ENCODE measurements at places on chromosomes 12 and 14.
A peak's percentile ranks its signal among the peaks of the same experiment; 100 is the strongest.

- DNase-seq, result no peak
Measured at GRCh38 chr12:107736914-107737313, 24.0 kb downstream of the PRDM4 start.

DNA sequence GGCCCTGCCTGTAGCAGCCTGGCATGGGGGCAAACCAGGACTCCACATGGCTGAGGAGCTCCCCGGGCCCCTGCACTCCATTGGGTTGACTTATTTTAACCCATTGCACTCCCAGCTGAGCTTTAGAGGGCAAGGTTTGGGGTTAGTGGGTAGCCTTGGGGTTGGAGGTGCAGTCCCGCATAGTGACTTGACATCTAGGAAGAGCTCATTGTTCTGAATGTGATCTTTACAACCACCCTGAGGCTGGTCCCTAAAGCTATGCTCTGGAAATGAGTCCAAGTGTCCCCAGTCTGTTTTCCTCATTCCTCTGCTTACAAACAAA is 36.4 kb downstream of the NFKBIA start:
- DNase-seq, result no peak

DNA sequence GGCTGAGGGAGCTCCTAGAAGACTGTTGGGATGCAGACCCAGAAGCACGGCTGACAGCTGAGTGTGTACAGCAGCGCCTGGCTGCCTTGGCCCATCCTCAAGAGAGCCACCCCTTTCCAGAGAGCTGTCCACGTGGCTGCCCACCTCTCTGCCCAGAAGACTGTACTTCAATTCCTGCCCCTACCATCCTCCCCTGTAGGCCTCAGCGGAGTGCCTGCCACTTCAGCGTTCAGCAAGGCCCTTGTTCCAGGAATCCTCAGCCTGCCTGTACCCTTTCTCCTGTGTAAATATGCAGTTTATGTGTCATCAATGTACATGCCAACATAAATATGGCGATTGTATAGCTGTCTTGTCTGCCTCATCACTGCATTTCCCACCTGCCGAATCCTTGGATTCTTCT is 7.5 kb downstream of the AMHR2 start:
- DNase-seq, result no peak

DNA sequence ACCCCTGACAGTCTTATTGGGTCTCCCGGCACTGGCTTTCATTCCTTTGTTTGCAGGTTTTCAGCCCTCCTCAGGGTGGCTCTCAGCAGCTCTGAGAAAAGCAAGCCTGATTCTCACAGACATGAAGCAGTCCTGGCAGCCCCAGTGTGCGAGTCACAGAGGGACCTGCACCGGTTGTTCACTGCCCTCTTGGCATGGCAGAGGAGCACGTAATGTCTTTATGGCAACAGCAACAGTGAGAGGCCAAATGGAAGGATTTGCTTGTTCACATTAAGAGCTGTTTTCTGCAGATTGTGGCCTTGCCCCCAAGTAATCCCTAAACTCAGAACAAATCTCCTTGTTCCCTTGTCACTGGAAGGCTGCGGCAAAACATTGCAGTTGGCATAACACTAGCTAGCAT is 3.4 kb downstream of the KCNA5 start:
- DNase-seq, result no peak

- no peak for DNase-seq
Measured at GRCh38 chr14:86217523-86217922, 687.6 kb downstream of the FLRT2 start.

GRCh38 chr14:76386944-76387782 is 11.2 kb downstream of the ESRRB start:
- DNase-seq, result peak; percentile 65

- DNase-seq, result peak; percentile 84
Measured at GRCh38 chr14:103108749-103109207, 14.3 kb downstream of the EXOC3L4 start.

- no peak for DNase-seq
Measured at GRCh38 chr14:83702619-83703018, 1827.3 kb upstream of the FLRT2 start.

DNA sequence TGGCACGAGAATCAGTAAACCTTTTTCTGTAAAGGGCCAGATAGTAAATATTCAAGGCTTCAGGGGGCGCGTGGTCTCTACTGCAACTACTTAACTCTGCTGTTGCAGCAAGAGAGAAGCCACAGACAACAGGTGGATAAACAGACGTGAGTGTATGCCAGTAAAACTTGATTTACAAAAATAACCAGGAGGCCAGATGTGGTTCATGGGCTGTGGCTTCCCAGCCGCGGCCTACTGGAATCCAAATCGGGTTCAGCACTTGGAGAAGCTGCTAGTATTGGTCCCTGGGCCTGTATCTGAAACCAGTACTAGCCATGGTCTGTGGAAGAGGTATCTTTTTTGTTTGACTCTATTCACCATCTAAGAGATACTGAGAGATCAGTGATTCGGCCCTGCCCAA is 13.3 kb downstream of the PPP2R5C start:
- no peak for DNase-seq

DNA sequence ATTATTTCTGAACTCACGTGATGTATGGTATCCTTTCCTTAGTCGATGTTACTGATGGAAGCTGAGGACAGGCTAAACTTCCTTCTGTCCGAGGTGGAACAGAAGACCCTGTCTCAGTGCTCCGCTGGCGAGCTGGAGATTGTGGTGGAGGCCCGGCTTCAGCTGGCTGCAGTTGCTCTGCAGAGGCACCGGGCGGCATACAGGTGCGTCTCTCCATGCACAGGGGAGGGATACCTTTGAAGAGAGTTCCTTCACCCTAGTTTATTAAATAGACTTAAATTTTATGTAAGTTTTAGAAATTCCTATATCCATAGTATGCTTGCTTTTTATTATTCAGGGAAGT is 186.7 kb upstream of the NEDD1 start:
- no peak for DNase-seq

- no peak for DNase-seq
Measured at GRCh38 chr14:102232348-102232625, 72.7 kb downstream of the MOK start.

DNA sequence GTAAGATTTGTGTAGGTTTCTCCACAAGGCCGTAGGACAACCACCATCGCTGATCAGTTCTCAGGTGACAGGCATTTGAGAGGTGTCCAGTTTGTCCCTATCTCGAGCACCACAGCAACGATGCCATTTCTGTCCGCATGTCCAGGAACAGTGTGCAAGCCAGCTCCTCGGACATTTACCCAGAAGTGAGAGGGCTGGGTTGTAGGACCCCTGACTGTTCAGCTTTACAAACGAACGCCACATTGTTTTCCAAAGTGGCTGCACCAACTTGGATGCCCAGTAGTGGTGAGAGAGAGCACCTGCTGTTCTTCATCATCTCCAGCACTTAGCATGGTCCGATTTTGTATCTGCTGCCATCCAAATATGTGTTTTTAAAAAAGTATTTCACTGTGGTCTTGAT is 38.6 kb downstream of the CYP46A1 start:
- DNase-seq, result no peak

DNA sequence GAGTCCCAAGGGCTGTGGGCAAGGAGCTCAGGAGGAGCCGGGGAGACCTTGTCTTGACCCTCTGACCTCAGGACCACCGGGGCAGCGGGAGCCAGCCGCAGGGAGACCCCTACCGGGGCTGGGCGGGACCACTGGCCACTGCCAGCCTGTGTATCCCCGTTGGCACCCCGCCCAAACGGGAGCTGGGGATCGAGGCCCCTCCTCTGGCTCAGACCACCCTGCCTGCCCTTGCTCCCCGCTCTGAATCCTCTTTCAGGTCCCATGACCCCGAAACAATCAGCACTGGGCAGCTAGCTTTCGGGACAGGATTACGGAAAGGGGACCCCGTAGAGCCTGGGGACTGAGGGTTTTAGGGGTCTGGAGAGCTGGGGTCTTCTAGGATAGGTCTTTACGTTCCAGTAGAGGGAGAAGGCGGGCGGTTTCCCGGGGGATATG is 1.3 kb downstream of the GLI1 start:
- DNase-seq, result no peak

DNA sequence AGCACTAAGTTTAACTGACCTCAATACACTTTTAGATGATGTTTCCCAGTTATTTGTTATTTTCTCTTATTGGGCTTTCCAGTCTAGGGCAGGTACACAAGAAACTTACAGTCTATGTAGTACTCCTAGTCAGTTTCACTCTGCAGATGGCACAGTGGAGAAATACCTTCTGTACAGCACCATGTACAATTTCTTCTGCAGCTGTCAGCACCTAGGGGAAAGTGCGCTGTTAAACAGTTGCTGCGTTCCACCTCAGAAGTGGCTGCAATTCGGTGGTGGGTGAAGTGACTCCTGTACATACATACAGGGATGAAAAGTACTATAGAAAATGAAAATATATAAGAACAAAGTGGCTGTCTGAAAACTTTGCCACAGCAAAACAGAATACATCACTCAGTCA is 48.3 kb downstream of the NOVA1 start:
- no peak for DNase-seq

Data from SJSA1 (cell line).